ENCODE measurements at places on chromosomes 12 and 14.

DNA sequence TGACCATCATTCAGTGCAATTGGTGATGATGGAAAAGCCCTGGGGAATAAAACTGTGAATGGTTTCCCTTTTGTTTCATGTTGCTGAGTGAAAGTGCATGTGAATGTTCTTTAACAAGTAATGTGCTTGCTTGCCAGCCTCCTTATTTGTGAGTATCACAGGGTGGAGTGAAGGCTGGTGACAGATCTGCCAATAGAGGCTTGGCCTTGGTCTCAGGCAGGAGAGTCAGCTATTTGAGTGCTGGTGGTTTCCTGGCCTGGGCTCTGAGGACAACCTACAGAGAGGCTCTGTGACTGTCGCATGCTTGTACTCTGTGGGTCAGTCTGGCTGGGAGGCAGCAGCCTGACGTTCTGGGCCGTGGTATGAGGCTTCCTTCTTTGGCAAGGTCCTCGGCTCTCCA, 20.7 kb downstream of the KRT85 start:
- DNase-seq: no peak

DNA sequence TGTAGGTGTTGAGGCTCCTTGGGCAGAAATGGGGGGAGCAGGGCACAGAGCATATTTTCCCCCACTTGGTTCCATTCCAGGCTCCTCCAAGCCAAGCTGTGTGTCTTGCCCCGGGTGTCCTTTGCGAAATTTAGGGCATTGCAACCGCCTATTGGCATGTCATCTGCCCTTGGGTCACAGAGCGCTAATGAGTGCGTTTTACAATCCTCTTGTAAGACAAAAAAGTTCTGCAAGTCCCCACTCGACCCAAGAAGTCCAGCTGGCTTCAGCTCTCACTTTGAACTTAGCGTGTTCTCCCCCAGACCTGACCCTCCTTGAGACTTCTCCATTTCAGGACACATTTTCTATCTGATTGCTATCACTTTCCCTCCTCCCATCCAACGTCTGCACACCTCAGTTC, 6.1 kb upstream of the LRTM2 start:
- DNase-seq: no peak

DNA sequence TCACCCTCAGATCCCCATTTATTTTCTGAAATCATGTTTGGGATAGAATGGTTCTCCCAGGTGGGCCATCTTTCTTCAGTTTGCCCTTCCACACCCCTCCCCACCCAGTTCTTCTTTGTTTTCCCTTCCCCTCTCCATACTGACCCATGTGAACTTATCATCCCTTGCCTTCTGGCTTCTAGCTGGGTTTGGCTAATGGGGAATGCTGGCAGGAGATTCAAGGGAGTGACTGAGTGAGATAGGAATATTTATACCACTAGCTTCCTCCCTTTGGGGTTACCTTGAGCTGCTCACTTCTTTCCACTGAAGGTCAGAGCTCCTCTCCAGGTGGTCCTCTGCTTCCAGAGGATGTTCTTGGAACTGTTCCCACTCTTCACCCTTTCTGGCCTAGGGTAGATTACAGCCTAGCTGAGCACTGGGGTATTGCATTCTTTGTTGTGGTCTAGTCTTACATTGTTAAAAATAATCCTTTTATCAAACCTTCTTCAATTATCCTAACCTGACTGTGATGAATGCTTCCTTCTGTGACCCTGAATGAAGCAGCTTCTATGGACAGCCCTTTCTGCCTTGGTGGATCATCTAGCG, 88.3 kb upstream of the ATP2B1 start:
- DNase-seq: no peak

- DNase-seq: no peak
These were observed 5.3 kb downstream of the C2CD5 start for GRCh38 chr12:22539055-22539454.

GRCh38 chr14:89625244-89625713, 208.2 kb upstream of the FOXN3 start:
- DNase-seq: no peak

DNA sequence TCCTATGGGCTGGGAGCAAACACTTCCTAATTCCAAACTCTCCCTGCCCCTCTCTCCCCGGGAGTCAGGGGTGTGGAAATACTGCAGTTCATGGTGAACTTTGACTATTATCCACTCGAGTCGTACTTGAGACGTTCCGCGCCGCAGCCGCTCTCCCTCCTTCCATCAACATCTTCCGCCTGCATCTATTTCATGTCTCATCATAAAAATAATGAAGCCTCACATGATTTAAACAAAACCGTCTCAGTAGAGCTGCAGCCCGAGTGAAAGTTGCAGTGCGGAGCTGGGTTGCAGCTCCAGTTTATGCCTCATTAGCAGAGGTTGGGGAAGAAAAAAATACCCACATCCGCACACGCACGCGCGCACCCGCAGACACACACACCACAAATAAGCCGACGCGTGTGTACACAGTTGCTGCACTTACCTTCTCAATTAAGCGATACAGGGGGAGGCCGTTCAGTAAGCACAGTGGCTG, 283 bp downstream of the LMO3 start:
- no peak for DNase-seq

DNA sequence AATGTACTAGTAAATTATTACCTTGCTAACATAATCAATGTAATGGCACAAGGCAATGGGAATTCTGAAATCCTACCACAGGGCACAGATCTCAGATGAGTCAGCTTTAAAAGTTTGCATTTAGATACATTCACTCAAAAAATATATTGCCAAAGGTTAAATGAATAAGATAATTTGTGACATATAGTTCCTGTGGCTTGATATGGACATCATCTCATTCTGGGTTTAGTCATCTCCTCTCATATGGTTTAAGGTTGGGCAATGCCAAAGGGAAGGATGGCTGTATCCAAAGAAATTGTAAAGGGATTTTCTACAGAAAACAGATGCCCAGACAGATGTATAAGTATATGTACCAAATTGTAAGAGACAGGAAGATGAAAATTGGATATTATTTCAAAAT, 1065.0 kb downstream of the LRFN5 start:
- no peak for DNase-seq

DNA sequence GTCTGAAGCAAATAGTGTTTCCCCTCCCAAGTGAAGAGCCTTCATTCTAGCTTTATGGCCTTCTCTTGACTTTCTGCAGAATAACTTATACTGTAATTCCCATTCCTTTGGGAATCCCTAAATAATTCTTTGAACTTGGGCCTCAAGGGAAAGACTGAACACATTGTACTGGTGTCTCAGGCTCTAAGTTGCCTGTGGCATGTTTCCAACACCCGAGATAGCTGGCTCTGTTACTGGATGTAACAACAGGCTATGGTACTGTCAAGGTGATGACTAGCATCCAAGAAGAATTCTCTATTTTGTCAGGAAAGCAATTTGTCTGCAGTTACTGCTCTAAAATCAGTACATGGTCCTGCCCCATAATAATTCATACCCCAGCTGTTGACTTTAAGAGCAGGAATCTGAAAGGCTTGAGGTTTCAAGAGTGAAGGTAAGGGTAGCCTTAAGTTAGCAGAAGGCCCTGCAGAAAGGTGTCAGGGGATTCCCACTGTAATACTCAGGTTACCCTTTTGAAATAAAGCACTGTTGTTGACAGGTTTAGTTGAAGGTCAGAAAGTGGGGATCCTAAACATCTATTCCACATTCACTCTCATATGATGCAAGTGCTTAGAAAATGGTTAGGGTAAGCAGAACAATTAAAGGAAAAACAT, 5.2 kb downstream of the GPX2 start:
- DNase-seq: no peak

DNA sequence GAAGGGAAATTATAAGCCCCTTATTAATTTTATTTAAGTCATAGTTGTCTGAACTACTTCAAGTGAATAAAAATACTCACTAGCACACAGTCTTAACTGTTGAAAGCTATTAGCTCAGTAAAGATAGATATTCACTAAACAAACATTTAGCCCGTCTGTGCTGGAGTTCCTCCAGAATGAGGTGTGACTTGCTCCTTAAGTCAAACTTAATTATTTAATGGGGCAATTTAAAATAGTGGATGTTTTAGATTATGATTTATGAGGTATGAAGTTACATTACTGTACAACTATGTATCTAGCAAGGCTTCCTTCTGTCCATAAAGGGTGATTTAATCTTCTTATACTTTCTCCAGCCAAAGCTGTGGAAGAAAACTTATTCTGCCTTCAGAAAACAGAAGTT, 414.0 kb upstream of the FLRT2 start:
- no peak for DNase-seq

Data from CD4-positive, alpha-beta T cell treated with Interleukin-17A for 4 hours (primary cell).